ENCODE measurements at places on chromosomes 16 and 17.
A peak's percentile ranks its signal among the peaks of the same experiment; 100 is the strongest.

DNA sequence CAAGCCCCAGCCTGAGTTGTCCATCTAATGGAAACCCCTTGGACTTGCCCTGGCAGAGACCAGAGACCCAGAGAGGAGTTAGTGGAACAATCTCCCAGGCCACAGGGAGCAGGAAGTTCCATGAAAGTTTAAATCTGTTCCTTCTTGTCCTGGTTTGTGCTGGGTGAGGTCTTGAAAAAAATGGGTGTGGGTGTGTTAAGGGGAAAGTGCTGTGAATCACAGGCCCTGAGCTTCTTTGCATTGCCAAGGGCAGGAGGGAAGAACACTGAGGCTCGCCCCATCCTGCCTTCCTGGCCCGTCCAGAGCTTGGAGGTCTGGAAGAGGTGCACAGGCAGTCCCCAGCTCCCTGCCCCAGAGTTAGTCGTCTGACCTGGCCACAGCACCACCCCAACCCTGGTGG is 2.3 kb downstream of the ADORA2B start:
- DNase-seq: no peak

- DNase-seq: no peak
Observed at GRCh38 chr17:70298929-70299531, 129.7 kb downstream of the KCNJ2 start.

DNA sequence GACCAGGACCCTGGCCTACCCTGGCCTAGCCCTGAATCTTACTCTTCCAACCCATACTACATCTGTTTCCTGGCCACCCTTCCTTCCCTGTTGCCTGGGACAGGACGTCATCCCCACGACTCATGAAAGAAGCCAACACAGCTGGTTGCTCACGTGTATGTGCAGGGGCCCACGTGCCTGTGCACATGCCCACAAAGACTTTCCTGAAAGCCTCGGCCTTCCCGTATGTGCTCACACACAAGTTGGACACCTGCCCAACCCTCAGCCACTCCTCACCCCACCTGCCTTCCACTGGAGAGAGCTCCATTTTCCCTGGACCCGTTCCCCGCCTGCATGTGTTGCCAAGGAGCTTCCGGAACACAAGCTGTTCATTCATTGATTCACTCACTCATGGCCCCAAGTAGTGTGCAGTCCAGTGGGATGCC is 7.0 kb downstream of the PLXDC1 start:
- DNase-seq: peak; percentile 46

DNA sequence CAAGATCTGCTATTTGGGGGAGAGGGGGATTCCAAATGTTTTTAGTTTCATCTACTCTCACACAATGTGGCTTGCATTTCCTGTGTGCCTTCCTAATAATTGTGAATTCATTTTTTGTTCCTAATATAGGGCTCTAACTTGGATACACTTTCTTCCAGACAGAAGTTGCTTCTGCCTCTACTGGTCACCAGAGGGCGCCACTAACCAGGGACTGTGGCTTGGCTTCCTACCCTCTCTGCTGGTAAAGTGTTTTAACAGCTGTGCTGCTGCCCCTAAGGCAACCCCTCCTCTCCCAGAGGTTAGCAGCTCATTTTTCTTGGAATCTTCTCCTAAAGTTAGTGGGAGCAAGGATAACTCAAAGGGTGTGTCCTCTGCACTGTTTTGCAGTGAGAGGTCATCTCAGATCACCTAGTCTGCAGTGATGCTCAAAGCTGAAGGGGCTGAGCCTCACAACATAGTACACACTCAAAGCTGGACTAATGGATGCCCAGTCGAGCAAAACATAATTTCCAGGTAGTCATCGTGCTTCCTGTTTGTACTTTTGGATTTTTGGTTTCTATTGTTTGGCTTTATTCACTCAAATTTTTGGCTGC is 5.0 kb upstream of the PRSS54 start:
- no peak for DNase-seq

GRCh38 chr17:59046192-59046591 is 60.5 kb downstream of the TRIM37 start:
- no peak for DNase-seq

DNA sequence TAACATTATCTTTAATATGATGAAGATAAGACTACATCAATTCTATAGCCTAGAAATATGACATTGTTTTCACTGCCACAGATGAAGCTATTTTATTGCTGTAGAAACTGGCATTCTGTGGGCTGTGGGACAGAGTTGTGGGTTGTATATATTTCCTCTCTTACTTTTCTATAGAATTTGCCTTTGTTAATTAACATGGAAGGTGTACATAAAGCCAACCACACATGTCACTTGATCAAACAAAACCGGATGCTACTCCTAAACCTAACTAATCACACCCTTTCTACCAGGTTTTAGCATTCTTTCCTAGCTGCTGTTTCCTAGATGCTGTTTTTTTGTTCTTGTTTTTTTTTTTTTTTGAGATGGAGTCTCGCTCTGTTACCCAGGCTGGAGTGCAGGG is 81.2 kb upstream of the ATP2A3 start:
- no peak for DNase-seq

- DNase-seq: no peak
Observed at GRCh38 chr16:88688013-88688778, 1.9 kb upstream of the SNAI3 start.

DNA sequence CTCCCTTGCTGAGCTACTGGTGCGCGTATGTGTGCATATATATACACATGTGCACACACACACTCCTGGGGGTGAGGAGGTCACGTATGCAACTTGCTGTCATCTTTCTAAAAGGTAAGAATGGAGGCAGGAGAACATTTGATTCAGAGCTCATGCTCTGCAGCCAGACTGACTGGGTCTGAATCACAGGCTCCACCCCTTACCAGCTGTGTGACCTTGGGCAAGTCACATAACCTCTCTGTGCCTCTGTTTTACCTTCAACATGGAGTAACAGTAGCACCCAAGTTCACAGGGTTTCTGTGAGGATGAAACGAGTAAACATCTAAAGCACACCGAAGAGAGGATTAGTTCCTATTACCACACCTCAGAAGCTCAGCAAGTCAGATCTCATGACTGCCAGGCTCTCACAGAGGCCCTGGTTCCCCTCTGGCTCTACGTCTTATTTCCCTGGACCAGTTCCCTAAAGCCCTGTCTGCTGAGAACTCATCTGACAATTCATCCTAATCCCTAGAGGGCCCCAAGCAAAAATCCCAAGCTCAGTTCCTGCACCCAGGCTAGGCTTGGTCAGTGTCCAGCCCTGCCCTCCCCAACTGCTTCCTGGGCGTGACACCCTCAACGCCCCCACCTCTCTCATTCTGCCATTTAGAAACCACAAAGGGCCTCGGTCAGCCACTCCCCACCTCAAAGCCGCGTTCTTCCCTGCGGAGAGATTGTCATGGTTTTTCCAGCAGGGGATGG is 28.7 kb downstream of the ABR start:
- DNase-seq: no peak

DNA sequence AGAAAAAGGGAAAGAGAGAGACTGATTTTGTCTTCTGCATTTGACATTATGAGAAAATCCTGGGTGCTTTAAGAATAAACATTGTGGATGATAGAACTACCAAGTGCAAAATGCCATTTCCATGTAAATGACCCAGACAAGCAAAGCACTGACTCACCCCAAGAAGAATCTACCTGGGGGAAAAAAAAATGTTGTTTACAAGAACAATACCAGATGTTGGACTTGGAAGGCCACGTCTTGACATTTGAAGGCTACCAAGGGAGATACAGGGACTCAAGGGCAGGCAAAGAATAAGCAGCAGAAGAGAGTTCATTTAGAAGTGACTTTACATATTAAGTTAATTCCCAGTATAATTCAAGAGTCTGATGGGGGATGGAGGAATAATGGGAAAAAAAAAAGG is 125.3 kb downstream of the TMEM114 start:
- no peak for DNase-seq

- no peak for DNase-seq
Observed at GRCh38 chr16:4347010-4347409, 4.1 kb downstream of the PAM16 start.

DNA sequence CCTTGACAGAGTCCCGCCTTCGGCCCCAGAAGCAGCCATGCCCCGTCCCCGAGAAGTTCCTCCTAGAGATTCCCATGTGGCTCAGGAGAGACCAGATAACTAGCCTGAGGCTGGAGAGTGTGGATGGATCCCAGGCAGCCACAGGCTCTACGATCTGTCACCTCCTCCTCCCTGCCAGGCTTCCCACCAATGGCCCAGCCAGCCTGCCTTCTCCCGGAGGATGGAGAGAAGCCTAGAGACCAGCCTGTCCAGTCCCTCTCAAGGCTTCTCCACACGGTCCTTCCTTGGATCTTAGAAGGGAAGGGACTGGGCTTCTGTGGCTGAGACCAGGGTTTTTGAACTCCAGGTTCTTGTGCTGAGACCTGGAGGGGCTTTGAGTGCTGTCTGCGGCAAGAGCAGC is 1.6 kb upstream of the SMTNL2 start:
- no peak for DNase-seq

DNA sequence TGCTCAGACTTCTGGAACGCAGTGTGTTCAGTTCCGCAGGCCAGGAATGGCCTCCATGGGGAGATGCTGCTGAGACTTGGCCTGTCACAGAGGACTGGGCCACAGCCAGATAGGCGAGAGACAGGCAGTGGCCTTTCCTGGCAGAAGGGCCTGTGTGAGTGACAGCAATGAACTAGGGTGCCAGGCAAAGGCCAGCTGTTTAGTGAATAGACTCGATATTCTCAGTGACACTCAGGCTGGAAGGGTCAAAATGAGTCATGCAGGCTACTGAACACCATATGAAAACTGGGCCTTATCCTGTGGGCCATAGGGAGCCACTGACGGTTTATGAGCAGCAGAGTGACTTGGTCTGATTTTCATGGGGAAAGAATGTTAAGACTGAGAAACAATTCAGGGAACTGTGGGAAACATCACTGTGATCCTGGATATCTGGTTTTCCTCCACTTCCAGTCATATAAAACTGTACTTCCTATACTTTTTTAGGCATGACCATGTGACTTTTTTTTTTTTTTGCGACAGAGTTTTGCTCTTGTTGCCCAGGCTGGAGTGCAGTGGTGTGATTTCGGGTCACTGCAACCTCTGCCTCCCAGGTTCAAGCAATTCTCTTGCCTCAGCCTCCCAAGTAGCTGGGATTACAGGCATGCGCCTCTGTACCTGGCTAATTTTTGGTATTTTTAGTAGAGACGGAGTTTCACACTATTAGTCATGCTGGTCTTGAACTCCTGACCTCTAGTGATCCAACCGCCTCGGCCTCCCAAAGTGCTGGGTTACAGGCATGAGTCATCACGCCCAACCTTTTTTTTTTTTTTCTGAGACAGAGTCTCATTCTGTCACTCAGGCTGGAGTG is 5.2 kb upstream of the NUBP1 start:
- DNase-seq: no peak

DNA sequence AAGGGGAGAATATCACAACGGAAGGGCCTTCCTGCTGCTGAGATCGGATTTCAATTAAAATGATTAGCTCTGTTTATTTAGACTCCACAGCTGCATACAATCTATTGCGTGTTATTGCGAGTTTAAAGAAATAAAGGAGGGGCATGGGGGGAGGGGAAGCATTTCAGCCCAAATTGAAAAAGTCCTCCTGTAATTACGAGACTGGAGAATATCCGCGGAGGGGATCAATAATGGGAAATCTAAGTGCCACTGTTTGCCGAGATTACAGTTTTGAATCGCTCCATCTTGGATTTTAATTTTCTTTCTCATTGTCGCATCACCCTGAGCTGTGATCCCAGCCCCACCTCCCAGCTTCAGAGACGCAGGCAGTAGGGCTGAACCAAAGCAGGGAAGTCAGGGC is 15.7 kb upstream of the RPL38 start:
- peak; percentile 61 for DNase-seq

DNA sequence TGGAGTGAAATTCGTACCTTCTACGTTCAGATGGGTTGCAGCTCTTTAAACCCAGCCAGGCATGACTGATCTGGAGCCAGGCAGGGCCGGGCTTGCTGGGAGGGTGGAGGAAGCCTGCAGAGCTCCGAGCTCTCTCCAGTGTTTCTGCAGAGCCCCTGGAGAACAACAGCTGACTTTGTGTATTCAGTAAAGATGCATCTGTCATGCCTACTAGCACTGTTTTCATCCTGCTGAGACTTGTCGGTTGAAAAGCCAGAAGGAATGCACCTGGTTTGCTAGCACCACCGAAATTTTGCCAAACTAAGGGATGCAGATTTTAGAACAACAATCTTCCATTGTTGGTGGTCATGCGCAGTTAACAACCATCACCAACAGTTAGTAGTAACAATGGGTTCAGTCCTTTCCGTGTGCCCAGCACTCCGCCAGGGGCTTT is 22.4 kb upstream of the SCNN1B start:
- DNase-seq: peak; percentile 88

- DNase-seq: no peak
Observed at GRCh38 chr16:28168991-28169554, 42.7 kb downstream of the XPO6 start.

DNA sequence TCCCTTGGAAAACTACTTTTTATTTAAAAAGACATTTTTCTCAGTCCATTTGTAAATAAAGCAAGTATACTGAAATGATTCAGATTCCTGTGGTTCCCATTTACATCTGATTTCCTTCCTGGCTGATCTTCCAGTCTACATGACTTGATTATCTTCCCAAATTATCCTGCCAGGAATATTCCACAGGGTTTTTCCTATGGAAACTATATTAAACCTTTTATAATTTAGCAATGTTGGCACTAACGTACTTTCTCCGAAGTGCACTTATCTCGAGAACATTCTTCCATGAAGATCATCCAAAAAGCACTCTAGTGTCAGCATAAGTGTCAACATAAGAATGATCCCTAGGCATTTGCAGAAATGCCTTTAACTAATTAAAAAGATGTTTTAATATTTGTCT is 347.7 kb upstream of the KIF2B start:
- no peak for DNase-seq

GRCh38 chr17:51188271-51188833 is 22.1 kb downstream of the NME2 start:
- DNase-seq: no peak

DNA sequence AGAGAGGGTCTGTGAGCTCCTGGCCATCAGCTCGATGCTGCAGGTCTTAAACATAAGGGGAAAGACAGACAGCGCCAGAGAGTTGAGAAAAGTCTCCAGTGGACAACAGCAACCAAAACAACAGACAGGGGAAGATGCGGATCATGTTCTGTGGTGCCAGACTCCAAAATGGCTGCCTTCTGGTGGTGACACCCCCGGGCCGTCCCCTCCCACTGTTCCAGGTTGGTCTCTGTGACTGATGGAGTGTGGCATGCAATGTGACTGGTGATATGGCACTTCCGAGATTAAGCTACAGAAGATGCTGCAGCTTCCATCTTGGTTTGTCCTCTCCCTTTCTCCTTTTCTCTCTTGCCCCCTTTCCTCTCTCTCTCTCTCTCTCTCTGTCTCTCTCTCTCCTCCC is 40.4 kb upstream of the RBFOX3 start:
- DNase-seq: no peak

DNA sequence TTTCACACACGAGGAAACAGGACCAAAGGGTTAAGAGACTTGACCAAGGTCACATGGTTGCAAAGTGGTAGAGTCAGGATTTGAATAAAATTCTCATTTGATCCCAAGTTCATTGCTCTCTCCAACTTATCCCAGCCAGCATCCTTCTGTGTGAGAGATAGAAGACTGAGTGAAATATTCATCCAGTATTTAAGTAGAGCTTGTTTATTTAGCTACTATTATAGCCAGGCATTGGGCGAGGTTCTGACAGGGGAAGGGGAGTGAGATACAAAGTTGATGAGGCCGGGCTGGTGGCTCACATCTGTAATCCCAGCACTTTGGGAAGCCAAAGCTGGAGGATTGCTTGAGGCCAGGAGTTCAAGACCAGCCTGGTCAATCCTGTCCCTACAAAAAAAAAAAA is 4.4 kb downstream of the ITGAL start:
- DNase-seq: no peak

GRCh38 chr16:84442416-84443145 is 61.9 kb downstream of the MEAK7 start:
- DNase-seq: no peak

Measured in NCI-H1417 (cell line).